ENCODE measurements at places on chromosomes 2 and 18. TPM values are rescaled to one million over a fixed set of nuclear protein-coding genes. Genes with fewer than 3 reads are reported as not detected.

The C2orf49 gene
- 23.5 TPM for total RNA-seq

DNA sequence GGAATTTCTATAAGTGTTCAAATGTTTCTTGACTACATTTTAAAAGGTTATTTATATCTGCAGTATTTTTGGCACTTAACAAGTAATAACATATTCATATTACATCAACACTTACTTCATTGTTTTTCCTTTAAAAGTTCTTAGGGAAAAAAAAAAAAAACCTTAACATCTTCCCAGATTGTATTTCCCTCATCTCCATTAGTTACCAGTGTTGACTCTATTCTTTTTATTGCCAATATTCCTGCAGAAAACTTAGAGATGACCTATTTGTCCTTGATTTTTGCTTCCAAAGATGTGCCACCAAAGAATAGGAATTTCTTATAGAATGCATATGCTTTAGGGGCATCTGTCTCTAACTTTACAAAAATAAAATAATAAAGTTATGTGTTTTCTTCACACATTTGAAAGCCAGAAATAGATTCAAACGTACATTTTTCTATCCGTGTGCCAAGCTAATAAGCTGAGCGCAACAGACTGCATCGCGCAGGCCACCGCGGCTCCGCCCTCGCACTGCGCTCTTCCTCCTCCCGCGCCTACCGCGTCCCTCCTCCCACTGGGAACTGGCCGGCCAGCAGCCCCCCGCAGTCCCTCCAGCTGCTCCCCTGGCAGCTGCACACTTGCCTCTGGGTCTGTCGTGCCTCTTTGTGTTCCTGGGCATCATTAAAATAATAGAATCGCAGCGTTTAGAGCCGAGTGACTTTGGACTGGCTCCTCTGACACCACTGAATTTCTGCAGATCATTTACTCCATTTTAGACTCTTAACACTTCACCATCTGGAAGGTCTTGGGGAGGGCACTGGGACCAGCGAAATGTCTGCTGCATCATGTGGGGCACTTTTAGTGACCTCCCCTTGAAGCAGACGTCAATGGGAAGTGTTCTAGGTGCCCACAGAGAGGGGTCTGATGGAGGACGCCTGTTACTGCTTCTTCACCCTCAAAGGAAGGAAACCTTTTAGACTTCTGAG is 21.2 kb upstream of the NAB1 start:
- peak; percentile 37 for DNase-seq

DNA sequence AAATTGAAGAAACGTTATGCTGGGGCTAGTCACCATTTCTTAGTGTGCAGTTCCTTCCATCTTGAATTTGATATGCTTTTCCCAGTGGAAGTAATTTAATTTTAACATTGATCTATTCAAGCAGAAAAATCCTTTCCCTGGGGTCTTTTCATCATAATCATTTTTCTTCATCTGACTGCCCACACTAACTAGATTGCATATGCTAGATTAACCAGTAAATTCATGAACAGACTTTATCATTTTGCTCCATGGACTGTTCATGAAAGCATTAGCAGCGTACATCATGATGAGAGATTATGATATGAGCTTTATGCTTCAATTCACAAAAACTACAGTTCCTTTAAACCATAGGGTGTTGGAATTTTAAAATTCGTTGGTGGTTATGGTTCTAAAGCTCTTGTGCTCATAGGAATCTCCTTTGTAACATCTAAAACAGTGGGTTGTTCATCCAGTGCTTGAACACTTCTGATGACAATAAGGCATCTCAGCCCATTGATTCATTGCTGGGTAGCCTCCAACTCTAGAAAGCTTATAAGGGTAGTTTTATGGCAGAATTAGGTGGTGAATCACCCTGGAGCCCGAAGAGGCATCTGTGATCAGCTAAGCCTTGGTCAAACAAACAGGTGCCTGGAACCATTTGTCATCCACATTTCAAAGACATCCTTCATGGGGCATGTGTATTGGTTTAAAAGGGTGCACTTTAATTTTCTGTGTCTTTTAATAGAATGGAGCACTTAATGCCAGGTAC is 77.2 kb upstream of the NDUFV2 start:
- no peak for DNase-seq

GRCh38 chr2:46048693-46049092 is 248.5 kb upstream of the EPAS1 start:
- no peak for DNase-seq

All from thyroid gland (tissue), 4 donors.